ENCODE measurements at places on chromosomes 13 and 19.

DNA sequence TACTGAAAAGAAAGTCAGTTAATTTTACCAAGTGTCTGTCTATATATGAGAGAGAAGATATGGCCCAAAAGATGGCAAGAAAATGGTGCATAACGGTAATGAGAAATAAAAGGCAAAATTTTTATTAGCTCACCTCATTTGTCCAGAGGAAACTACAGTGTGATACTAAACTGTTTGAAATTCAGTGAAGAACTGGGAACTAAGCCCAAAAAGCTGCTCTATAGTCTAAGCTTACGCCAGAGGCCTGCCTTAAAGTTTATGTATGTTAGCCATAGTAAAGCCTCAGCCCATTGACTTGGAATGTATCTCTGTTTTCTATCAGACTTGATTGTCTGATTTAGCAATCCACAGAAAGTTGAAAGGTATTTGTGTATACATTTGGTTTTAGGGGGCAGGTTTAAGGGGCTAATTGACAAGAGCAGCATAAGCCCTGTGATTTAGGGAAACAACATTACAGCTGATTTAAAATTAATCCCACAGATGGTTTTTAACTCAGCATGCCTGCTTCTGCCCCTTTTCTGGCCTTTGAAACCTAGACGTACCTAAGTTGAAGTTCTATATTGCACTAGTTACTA, 91.0 kb upstream of the MAB21L1 start:
- DNase-seq, result no peak

- no peak for DNase-seq
Observed at GRCh38 chr13:99307247-99307646, at the start of gene GPR183. GPR183 (minus strand) TSS chr13:99307399; CDS start chr13:99296145, 11,254 bp downstream.

DNA sequence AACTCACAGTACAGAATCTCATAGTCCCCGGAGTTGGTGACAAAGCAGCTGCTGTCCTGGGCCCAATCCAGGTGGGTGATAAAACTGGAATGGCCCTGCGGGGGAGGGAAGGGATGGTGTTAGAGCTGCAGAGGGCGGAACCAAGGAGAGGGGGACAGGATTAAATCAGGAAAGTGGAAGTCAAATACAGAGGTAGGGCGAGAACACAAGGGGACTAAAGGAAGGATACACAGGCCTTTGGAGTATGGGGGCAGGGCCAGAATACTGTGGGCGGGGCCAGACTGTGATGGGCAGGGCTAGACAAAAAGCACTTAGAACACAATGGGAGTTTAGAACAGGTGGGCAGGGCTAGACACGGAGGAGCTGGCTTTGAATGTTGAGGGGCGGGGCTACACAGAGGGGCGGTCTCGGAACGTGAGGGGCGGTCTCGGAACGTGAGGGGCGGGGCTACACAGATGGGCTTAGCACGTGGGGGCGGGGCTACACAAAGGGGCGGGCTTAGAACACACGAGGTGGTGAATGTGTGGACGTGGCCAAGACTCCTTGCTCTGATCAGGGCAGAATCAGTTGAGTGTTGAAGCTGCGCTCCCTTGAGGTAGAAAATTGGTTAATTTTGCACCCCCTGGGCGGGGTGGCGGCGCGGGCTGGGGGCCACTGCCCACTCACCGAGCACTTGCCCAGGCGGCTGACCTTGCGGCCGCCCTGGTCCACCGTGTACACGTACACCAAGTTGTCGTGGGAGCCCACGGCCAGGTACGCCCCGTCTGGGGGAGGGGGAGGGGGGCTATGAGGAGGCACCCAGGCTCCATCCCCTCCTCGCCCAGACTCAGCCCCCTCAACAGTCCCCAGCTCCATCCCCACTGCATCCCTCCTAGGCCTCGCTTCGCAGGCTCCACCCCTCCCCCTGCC, 14.0 kb upstream of the GPR4 start:
- DNase-seq, result peak; percentile 100

DNA sequence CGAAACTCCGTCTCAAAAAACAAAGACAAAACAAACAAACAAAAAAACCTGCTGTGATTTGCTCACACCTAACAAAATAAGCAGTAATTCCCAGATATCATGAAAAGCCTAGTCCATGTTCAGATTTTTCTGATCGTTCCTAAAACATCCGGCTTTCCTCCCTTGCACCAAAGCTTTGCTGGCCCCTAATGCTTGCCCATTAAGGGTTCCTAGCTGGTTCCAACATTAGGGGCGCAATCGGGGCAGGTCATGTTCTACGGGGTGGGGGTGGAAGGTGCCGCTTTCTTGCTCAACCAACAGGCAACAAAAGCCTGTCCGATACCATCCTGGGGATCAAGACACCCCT, 25.5 kb upstream of the FXYD3 start:
- DNase-seq, result no peak

DNA sequence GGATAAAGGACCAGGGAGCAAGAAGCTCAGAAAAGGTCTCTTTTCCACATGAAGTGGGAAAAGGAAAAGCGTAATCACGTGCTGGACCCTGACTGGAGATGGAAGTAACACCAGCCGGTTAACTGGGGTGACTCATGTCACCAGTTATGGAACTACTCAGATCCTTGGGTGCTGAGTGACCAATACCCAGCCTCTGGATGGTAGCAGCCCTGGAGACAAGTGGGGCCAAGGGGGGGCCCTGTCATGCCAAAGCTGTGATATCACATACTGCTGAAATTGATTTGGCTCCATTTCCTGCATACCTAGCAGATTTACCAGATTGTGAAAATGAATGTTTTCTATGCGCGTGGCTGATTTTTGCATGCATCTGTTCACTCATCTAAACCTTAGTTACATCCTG, 158.9 kb downstream of the ZIC5 start:
- no peak for DNase-seq

GRCh38 chr19:14432791-14433553, at the start of gene PKN1:
PKN1 (plus strand) TSS chr19:14433306; CDS start chr19:14433522, 216 bp downstream.
- DNase-seq, result peak; percentile 84

DNA sequence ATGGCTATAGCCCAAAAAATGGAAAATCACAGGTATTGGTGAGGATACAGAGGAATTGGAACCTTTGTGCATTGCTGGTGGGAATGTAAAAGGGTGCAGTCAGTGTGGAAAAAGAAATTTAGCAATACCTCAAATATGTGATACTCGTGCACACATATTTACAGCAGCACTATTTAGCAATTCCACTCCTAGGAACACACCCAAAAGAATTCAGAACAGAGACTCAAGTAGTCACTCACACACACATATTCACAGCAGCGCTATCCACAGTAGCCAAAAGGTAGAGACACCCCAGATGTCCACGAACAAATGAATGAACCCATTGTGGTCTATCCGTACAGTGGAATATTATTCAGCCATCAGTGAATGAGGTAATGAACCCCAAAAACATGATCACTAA, 114.0 kb downstream of the COL4A2 start:
- DNase-seq, result no peak

GRCh38 chr13:112783135-112783977, 93.5 kb downstream of the ATP11A start:
- no peak for DNase-seq

DNA sequence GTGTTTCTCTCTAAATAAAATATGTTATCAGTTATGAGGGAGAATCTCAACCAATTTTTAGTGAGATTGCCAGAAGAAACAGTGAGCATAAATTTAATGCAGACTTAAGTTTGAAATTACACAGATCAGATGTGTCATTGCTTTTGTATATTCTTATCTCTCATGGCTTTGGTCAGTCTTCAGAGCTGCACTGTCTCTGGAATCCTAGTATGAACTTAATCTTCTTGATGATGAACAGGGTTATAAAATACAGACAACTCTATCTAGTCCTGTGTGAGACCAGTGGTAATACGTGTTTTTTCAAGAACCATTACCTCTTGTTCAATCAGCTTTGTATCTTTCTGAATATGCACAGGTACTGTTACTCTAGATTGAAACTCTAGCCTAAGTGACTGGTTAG, 528.0 kb downstream of the DACH1 start:
- DNase-seq, result no peak

DNA sequence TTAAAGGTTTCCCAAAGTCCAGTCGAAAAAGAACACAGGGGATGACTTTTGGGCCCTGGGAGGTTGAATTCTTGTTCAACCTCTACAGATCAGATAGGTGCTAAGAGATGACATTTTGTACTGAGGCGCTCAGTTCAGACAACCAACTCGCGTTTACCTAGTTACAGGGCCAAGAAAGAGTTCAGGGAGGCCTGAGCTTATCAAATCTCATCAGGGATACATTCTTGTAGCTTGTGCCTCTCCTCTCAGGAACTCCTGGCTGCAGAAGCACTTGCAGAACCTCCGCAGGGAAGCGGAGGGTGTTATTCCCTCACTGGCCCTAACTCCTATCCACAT, 825 bp downstream of the ZNF776 start:
- no peak for DNase-seq

- no peak for DNase-seq
Observed at GRCh38 chr19:48530066-48530720, 18.6 kb upstream of the LMTK3 start.

DNA sequence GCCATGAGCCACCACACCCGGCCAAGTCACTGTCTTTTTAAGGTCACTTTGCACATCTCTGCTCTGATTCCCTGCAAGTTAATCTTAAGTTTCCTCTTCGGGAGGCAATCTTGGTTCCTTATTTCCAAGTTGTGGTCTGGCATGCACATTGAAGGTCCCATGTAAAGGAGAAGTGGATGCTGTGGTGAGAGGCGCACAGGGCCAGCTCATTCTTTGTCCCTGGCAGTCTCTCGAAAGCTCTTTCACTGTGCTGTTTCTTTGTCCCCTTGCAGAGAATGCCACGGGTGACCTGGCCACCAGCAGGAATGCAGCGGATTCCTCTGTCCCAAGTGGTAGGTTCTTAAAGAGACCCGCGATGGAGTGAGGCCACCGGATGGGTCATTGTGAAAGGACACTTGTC, 16.4 kb upstream of the C19orf33 start:
- DNase-seq, result no peak

DNA sequence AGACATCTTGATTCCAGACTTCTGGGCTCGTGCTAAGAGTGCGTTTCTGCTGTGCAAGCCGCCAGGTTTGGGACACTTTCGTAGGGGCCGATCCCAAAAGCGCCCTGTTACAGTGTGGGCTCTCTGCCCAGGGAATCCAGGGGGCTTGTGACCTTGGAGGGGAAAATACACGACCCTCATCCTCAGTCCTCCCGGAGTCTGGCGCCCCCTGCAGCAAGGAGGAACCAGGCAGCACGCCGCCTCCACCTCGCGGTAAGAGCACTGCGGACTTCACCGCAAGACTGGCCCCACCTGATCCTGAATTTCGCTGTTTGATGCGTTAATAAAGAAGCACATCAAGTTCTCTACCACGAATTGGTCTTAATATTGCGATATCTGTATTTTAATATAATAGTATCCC, 5.2 kb downstream of the POLRMT start:
- DNase-seq, result peak; percentile 85

GRCh38 chr19:7494416-7495098, 5.7 kb upstream of the PEX11G start:
- DNase-seq, result no peak

DNA sequence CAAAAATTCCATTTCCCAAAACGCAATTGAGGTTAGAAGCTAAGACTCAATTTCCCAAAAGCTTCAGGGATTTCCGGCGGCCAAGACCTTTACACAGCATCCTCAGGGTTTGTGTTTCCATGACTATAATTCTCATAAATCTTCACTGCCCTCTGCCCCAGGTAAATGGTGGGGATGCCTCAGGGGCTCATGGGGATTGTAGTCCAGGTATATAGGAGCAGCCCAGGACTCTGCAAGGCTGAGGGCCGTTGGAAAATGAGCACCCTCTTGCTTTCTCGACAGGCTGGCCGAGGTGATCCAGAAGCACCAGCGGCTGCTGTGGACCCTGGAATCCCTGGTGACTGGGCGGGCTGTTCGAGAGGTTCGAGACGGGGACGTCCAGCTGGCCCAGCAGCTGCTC, 6.4 kb downstream of the ALDH16A1 start:
- DNase-seq, result no peak

- DNase-seq, result peak; percentile 87
Observed at GRCh38 chr19:33904681-33905080, 108.0 kb downstream of the KCTD15 start.

- no peak for DNase-seq
Observed at GRCh38 chr19:4379383-4380253, 20.7 kb downstream of the SH3GL1 start.

DNA sequence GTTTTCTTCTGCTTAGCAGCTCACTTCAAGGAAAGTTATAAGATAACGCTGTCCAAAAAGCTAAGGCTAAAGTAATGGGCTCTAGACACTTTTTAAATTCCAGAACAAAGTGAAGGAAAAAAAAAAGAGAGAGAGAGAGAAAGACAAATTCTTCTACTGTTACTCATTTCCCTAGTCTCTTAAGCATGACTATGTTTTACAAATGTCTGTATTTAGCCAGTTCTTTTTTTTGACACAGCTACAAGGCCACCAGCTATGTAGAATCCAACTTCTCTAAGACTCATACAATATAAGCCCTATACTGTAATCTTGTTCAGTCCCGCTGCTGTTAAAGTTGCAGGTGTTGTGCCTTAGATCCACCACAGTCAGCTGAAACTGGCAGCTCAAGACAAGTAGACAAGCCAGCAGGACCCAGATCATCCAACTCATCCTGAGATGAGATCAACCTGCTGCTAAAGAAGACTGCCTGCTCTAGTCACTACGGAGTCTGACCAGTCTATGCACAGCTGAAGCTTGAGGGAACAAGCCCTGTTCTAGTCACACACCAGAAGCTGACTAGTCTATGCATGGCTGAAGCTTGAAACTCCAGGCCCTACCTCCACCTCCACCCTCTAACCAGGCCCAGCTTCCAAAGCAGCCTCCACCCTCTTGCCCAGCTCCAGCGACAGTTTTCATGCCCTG, 10.3 kb upstream of the ZNF83 start:
- DNase-seq, result no peak

DNA sequence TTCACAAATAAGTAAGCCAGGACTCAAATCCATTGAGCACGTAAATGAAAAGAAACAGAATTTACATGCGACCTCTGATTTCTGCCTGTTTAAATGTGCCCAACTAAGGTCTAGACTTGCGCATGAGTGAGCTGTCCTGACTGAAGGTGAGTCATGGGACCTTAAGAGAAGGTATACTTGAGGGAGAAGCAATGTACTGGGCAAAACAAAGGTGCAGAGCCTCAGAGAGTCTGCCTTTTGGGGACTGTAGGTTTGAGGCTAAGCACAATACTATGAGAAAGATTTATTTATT, 45.8 kb downstream of the UFM1 start:
- no peak for DNase-seq

- no peak for DNase-seq
Observed at GRCh38 chr13:110984381-110984780, 69.5 kb upstream of the ANKRD10 start.

- DNase-seq, result no peak
Observed at GRCh38 chr19:6822311-6822670, 49.8 kb downstream of the VAV1 start.

GRCh38 chr13:102878481-102878880, 32.6 kb downstream of the ERCC5 start:
- no peak for DNase-seq

GRCh38 chr19:14408491-14409145, 10.5 kb downstream of the DDX39A start:
- no peak for DNase-seq

- no peak for DNase-seq
Observed at GRCh38 chr13:97403893-97404750, 29.8 kb upstream of the RAP2A start.

DNA sequence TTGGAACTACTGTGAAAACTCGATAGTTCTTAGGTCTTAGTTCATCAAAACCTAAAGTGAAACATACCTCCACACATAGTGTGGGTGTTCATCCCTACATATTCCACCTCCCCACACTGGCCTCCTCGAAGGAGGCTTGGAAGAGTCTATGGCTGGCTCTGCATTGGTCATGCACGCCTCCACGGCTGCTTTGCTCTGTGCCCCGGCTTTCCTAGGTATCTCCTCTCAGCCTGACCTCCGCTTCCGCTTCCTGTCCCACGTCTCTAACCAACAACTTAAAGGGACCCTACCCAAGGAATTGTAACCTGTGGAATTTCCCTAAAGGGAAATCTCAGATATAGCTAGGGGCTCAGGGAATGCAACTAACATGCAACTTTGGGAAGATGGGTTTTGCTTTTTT, 79.7 kb upstream of the MBNL2 start:
- DNase-seq, result peak; percentile 67

All from endodermal cell (in vitro differentiated cells).